ENCODE measurements at places on chromosomes 7 and 10.
A peak's percentile ranks its signal among the peaks of the same experiment; 100 is the strongest.

DNA sequence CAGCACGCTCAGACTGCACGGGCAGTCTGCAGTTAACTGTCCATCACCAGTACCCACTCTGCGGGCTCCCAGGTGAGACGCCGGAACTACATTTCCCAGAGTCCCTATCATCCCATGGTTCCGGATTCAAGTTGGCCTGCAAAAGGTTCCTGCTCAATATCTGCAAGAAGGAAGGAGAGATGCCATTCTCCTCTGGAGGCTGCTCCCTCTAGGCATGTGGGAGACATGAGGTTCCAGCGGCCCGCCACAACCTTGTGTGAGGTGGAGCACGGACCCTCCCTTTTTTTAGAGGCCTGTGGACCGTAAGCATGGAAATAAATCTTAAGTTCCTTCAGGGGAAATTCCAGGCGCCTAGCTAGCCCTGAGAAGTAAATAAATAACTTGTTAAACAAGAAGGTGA is 29.7 kb downstream of the NUP42 start:
- DNase-seq = no peak

GRCh38 chr10:90885176-90885575 is 13.4 kb downstream of the RPP30 start:
- DNase-seq = no peak

DNA sequence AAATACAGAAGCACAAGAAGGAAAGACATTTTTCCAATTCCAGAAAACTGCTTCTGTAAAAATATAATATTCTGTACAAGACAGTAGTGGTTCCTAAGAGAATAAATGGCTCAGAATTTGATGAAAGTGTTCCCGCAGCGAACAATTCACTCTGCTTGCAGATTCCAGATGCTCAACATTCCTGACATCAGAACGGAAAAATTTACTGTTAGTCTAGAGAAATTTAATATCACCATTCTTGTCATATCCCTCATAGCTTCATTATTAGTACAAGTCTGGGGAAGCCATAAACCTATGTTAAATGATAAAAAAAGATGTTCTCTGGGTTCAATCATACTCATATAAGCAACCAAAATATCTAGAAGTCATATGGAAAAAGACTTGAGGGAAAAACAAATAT is 83.6 kb downstream of the MPP7 start:
- DNase-seq = no peak

DNA sequence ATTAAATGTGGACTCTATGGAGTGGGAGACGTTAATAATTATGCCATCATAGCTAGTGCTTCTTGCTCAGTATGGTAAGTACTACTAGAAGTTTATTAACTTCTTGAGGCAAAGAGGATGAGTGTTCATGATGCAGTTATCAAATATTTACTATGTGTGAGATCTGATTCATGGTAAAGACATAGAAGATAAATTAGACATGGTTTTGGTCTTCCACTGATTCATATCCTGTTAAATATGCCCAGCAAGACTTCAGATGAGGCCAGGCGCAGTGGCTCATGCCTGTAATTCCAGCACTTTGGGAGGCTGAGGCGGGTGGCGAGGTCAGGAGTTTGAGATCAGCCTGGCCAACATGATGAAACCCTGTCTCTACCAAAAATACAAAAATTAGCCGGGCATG is 547.1 kb upstream of the ANKRD30A start:
- no peak for DNase-seq

DNA sequence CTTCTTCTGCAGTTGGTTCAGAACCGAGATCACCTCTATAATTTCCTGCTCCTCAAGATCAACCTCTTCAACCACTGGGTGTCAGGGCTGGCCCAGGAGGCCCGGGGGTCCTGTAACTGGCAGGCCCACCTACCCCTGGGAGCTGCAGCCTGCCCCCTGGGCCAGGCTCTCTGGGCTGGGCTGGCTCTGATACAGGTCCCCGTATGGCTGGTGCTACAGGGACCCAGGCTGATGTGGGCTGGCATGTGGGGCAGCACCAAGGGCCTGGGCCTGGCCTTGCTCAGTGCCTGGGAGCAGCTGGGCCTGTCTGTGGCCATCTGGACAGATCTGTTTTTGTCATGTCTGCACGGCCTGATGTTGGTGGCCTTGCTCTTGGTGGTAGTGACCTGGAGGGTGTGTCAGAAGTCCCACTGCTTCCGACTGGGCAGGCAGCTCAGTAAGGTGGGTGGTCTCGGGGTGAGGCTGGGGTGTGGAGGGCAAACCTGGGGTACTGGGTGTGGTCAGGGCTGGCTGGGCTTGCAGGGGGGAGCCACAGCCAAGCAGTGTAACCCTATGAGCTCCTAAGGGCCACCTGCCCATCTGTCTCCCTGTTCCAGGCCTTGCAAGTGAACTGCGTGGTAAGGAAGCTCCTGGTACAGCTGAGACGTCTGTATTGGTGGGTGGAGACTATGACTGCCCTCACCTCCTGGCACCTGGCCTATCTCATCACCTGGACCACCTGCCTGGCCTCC is 4.2 kb downstream of the TMEM270 start:
- DNase-seq = no peak

- DNase-seq = no peak
Measured at GRCh38 chr7:91566402-91566732, 302.1 kb downstream of the FZD1 start.

DNA sequence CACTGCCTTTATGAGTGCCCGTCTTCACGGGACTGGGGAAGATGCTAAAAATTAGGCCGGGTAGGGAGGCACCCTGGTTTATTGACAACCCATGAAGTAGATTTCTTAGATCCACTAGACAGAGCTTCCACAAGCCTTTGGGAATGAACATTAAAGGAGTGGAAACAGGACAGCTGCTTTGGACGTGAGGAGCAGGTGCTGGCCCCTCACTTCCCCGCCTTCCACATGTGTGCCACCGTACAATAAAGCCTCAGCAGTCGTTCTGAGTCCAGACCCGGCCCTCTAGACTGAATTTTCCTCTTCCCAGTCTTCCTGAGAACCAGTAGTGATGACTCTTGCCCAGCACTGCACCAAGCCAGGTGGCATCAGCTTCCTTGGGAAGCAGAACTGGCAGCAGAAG is 282.4 kb downstream of the CELF2 start:
- no peak for DNase-seq

GRCh38 chr7:55965100-55965470 is 700 bp downstream of the NIPSNAP2 start:
- DNase-seq = no peak

- peak; percentile 24 for DNase-seq
Measured at GRCh38 chr10:108410236-108410635, 1245.7 kb upstream of the SORCS1 start.

DNA sequence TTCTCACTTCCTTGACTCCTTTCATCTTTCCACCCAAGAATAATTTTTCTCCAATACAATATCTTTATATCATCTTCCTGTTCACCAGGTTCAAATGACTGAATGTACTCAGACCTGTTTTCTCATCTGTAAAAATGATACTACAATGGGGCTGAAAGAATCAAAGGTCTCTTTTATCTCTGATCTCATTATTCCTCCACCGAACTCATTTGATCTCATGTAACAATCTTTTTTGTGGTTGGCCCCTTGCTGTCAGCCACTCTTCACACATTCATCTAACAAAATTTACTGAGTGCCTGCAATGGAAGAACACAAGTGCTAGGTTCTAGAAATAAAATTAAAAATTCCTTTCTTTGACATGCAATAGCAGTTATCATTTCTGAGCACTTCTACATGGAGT is 65.0 kb downstream of the GRM8 start:
- DNase-seq = no peak

DNA sequence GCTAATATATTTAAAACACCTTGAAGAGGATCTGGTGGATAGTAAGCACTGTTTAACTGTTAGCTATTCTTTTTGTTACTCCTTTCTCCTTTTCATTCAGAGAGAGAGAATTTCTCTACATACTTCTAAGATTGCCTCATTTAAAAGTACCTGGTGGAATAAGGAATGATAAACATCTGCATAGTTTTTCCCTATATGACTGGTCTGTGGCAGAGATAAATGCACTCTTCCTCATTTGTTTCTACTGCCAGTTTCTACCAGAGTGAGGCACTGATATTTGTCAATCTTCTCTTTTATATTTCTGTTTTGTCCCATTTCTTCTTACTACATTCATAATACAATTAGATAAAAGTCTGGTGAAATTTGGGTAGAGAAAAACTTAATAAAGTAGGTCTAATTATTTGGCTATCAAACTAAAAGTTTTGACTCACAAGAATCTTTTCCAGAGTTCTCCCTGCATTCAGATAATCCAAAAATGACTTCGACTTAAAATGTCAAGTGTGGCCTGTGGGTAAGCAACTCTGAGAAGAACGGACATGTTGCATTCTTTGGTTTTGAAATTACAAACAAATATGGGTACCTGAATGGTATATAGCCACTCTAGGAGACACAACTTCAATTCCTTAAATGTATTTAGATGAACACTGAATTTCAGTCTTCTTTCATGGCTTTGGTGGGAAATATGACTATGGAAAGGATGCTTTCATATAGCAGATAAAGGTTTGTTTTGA is 38.8 kb downstream of the RNLS start:
- DNase-seq = no peak

GRCh38 chr7:77765481-77765880 is 32.8 kb downstream of the TMEM60 start:
- no peak for DNase-seq

GRCh38 chr7:92647011-92647625 is 56.9 kb upstream of the FAM133B start:
- DNase-seq = no peak

- DNase-seq = no peak
Measured at GRCh38 chr10:22435650-22436049, 90.4 kb downstream of the SPAG6 start.

- DNase-seq = no peak
Measured at GRCh38 chr10:274866-275265, 139.6 kb downstream of the ZMYND11 start.

DNA sequence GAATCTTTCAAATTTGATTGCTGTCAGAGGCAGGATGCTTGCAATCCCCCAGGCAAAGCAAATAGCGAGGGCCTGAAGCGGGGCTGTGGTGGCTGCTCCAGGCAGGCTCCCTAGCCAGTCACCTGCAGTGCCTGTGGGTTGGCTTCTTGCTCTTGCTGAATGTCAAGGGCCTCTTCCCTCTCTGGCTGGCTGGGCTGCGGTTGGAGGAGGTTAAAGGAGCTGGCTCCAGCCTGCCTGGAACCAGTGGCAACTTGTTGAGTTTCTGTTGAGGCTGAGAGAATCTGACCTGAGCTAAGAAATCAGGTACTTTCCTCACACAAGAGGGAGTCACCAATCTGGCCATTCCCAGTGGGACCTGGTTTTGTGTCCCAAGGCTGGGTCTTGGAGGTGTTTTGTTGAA is 134.7 kb downstream of the TMEM178B start:
- no peak for DNase-seq

DNA sequence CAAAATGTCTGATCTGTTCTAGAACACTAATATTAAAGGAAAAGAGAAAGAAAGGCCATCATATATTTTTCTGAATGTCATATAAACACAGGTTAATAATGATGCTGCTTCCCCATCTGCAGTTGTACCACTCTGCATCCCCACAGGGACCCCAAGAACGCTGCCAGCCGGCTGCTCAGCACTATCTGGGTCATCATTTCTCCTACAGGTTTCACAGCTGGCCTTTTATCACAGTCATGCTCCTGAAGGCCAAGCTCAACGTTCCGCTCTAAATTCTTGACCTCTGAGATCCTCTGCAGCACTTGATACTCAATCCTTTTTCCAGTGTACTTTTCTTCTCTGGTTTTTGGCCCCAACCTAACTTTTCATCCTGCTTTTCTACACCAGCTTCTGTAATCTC is 4.8 kb downstream of the IDI1 start:
- no peak for DNase-seq

DNA sequence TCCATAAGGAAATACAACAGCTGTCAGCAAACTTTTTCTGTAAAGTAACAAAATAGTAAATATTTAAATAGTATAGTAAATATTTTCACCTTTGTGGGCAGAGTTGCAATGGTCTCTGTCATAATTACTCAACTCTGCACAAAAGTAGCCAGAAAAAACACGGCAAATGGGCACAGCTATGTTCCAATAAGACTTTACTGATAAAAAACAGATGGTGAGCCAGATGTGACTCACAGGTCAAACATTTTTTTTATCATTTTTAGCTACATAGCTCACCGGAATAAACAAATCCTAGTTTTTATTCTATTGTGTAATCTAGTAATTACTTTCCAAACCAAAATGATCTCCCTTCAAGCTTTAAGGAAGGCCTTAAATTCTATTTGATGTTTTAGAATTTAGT is 55.3 kb downstream of the NCAPG2 start:
- DNase-seq = no peak

DNA sequence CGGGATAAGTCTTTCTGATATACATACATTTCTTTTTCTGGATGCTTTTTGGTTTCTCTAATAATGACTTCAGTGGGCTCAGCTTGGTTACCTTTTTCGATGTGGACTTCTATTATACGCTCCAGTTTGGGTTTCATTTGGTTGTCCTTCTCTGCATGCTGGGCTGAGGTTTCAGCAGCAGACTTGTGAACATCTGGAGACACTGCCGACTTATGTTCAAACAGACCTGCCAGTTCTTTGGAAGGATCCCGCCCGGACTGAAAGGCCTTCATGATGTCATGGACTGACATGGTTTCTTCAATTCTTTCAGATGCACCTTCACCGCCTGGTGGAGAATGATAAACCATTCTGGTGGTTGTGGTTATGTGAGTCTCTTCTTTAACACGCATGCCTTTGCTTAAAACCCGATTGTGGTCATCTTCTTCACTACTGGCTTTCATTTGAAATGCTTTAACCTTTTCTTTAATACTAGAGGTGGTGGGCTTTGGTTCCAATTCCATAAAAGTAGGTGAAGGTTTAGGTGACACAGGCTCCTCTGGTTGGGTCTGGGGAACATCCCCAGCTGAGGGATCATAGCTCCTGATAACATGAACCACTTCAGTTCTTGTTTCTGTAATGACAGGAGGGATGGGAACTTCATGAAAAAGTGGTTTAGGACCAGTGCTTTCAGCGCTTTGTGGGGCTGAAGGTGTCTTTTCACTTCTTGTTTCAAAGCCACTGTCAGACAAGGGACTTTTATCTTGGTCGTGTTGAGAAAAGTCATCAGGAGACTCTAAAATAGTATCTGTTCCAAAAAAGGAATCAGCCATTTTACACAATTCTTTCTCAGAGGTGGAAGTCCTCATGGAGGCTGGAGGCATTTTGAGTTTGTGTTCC is 167.7 kb upstream of the CCDC6 start:
- DNase-seq = no peak

GRCh38 chr7:40836218-40836617 is 701.4 kb downstream of the SUGCT start:
- no peak for DNase-seq

- no peak for DNase-seq
Measured at GRCh38 chr10:75422913-75423312, 8.5 kb upstream of the LRMDA start.

GRCh38 chr7:55521512-55521911 is 50.8 kb downstream of the VOPP1 start:
- DNase-seq = no peak

All from CD14-positive monocyte (primary cell).